Activated CD4-positive, alpha-beta T cell treated with anti-CD3 and anti-CD28 coated beads for 36 hours (primary cell): ENCODE measurements at places on chromosomes 3 and 15. TPM values are rescaled to one million over a fixed set of nuclear protein-coding genes. Genes with fewer than 3 reads are reported as not detected.

DNA sequence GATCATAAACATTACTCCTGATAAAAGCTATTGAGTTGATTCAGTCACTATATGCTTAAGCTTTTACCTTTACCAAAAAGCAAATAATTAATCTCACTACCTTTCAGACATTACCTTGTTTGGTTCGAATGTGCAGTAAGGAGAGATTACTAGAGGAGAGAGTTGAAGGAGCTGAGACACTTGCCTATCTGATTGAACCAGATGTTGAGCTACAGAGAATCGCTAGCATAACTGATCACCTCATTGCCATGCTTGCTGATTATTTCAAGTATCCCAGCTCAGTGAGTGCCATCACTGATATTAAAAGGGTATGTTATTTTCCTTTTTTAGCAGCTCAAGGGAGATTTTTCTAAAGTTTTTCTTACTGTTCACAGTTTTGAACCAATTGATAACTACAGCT, 54.6 kb downstream of the ARMC8 start:
- no peaks in the 10 kb centered on the region for H3K27me3 ChIP-seq
- H3K36me3 ChIP-seq, result peaks cover 41% of the 10 kb centered on the region
- H3K4me3 ChIP-seq, result no peak overlapping the region
- H3K27ac ChIP-seq, result no peak overlapping the region
- DNase-seq, result no peak

Gene OCA2
- total RNA-seq, result not detected

Gene CCR3
- not detected for total RNA-seq

DNA sequence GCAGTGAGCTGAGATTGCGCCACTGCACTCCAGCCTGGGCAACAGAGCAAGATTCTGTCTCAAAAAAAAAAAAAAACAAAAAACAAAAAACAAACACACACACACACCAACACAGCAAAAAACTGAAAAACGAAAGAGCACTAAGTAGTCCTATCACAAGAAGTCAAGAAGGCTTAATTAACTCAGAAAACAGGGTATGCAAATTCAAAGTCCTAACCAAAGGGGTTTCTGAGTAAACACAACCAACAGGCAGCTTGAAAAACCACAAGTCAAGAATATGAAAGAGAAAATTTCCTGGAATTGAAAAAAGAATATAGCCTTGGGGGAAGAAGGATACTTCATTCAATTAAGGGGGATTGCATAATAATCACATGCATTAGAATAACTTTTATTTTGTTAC, 37.7 kb upstream of the PARP14 start:
- peaks cover 6% of the 10 kb centered on the region for H3K4me1 ChIP-seq
- H3K36me3 ChIP-seq, result no peaks in the 10 kb centered on the region
- H3K27me3 ChIP-seq, result peaks cover 3% of the 10 kb centered on the region
- DNase-seq, result no peak

DNA sequence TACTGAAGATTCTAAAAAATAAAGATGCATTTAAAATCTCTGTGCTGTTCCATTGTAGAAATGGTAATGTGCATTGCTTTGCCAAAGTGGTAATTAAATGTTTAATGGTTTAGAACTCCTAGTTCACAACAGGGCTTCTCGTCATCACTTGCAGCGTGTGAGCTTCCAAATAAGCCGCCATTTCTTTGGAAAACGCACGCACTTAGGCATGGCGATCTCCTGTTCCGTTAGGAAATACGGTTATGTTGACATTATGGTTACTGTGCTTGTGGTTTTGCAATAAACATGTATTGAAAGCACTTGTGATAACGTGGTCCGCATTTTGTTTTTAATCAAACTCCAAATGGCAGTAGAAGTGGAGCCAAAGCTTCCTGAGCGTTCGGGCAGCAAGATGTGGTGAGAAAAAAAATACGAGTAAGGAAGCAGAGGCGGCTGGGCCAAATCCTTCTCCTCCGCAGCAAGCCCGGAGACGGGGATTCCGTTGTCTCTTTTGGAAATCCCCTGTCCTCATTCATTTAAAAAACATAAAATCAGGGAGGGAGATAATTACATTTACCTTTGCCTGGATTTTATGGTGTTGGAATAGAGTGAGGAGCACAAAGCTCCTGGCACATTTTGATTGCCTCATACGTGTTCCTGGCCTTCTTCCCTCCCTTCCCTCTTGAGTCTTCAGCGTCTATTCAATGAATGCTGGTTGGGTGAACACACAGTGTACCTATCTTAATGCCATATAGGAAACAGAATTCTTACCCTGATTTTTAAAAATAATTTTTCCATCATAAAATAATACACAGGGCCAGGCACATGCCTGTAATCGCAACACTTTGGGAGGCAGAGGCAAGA, 97.5 kb downstream of the SLC49A4 start:
- no peak overlapping the region for H3K27ac ChIP-seq
- H3K4me1 ChIP-seq, result peaks cover 14% of the 10 kb centered on the region
- no peak for DNase-seq
- no peak overlapping the region for H3K4me3 ChIP-seq
- no peaks in the 10 kb centered on the region for H3K36me3 ChIP-seq
- H3K27me3 ChIP-seq, result no peaks in the 10 kb centered on the region

Gene BOC
- 0.43 TPM for total RNA-seq

DNA sequence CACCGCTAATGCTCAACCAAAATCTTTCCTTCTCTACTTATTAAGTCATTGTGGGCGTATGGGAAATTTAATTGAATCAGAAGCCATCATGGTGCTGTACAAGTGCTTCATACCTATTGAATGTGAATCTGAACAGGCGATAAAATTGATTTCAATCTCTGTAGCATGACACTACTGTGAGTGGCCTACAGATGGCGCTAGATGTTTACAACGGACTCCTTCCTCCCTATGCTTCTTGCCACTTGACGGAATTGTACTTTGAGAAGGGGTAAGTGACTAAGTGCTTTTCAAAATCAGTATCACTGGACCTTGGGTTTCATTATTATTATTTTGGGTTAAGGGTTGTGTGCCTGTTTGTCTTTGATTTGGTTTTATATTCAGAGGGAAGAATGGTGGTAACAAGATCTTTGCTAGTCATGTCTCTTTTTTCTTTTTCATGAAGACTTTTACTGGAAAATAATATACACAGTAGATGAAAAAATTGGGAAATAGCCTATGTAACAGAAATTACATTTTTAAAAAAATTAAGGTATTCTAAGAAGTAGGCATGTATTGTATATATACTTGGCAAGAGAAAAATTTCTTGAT, 35.4 kb downstream of the ACP3 start:
- no peaks in the 10 kb centered on the region for H3K36me3 ChIP-seq
- H3K4me3 ChIP-seq, result no peak overlapping the region
- H3K27ac ChIP-seq, result no peak overlapping the region
- peaks cover 8% of the 10 kb centered on the region for H3K4me1 ChIP-seq

Gene LSG1
- 43.9 TPM for total RNA-seq

Gene TRIM42
- not detected for total RNA-seq

- H3K36me3 ChIP-seq, result peaks cover 2% of the 10 kb centered on the region
- no peak overlapping the region for H3K4me3 ChIP-seq
- no peak overlapping the region for H3K27ac ChIP-seq
Measured at GRCh38 chr15:41891946-41892345, 1.9 kb downstream of the SPTBN5 start.

Gene UBAP1L
- total RNA-seq, result 2.7 TPM

DNA sequence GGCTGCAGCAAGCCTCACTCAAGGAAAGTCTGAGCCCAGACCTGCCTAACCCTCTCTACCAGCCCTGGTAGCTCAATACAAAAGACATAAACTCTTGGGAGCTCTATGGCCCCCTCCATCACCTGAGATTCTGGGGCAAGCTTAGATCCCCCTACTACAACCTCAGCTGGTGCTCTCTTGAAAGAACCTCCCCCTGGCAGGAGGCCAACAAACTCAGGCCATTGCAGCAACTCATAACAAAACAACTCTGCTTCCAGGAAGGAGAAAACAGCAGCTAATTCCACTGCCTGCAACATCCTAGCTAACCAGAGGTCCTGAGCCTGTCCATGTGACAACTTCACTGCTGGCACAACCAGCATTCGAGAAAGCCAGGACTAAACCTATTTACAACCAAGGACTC, 169.2 kb downstream of the ROBO1 start:
- DNase-seq, result no peak
- H3K4me3 ChIP-seq, result no peak overlapping the region
- H3K4me1 ChIP-seq, result no peaks in the 10 kb centered on the region
- no peaks in the 10 kb centered on the region for H3K27me3 ChIP-seq

GRCh38 chr3:61315871-61316270, 64.6 kb upstream of the FHIT start:
- H3K4me1 ChIP-seq, result no peaks in the 10 kb centered on the region
- no peak overlapping the region for H3K4me3 ChIP-seq
- no peak overlapping the region for H3K27ac ChIP-seq

- no peaks in the 10 kb centered on the region for H3K27me3 ChIP-seq
- no peaks in the 10 kb centered on the region for H3K4me1 ChIP-seq
- H3K4me3 ChIP-seq, result no peak overlapping the region
- H3K27ac ChIP-seq, result no peak overlapping the region
- no peak for DNase-seq
Measured at GRCh38 chr3:104832530-104832929, 534.2 kb upstream of the ALCAM start.

- H3K4me3 ChIP-seq, result no peak overlapping the region
- H3K27me3 ChIP-seq, result no peaks in the 10 kb centered on the region
- peaks cover 4% of the 10 kb centered on the region for H3K4me1 ChIP-seq
- no peak for DNase-seq
- H3K36me3 ChIP-seq, result peaks cover 22% of the 10 kb centered on the region
- no peak overlapping the region for H3K27ac ChIP-seq
Measured at GRCh38 chr3:188491276-188491687, 337.3 kb downstream of the LPP start.

- no peak overlapping the region for H3K4me3 ChIP-seq
- DNase-seq, result no peak
- no peaks in the 10 kb centered on the region for H3K36me3 ChIP-seq
Measured at GRCh38 chr3:39323494-39323893, 6.0 kb upstream of the CCR8 start.

GRCh38 chr3:139226731-139227130, 117.1 kb upstream of the MRPS22 start:
- no peak overlapping the region for H3K27ac ChIP-seq
- no peak for DNase-seq
- H3K36me3 ChIP-seq, result no peaks in the 10 kb centered on the region

Gene SLC25A36
- total RNA-seq, result 42.3 TPM
